ENCODE measurements at places on chromosomes 6 and 20.

GRCh38 chr6:36266913-36267644 is 2.8 kb upstream of the PNPLA1 start:
- no peak for DNase-seq

DNA sequence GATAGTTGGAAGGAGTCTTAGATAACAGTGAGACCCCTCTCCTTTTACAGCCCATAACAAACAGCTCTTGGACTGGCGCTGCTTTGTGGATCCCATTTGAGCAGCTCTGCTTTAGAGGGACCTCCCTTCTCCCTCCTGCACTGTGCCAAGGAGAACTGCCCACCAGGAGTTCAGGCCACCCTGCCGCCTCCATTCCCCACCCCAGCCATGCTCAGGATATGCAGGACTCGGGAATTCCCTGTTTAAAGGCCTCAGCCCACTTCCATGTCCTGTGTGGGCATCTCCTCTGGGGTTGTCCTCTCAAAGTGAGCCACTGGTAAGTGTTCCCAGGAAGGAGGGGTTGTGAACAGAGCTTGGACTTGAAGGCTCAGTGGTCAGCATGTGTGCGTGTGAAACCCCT is 312.6 kb upstream of the RNF24 start:
- DNase-seq: no peak

DNA sequence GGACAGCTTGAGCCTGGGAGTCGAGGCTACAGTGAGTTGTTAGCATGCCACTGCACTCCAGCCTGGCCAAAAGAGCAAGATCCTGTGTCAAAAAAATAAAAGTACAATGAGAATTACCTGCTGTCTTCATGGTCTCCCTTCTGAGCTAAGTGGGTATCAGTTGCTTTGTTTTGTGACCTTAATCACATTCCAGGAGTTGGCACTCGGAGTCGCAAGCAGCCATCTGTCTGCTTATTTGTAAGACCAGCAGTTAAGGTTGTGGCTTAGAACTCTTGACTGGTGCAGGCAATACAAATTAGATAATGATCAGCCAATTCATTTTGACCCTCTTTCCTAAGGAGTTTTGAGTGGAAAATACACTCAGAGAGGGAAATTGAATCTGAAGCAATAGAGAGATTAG is 114.0 kb downstream of the MYO6 start:
- DNase-seq: no peak

DNA sequence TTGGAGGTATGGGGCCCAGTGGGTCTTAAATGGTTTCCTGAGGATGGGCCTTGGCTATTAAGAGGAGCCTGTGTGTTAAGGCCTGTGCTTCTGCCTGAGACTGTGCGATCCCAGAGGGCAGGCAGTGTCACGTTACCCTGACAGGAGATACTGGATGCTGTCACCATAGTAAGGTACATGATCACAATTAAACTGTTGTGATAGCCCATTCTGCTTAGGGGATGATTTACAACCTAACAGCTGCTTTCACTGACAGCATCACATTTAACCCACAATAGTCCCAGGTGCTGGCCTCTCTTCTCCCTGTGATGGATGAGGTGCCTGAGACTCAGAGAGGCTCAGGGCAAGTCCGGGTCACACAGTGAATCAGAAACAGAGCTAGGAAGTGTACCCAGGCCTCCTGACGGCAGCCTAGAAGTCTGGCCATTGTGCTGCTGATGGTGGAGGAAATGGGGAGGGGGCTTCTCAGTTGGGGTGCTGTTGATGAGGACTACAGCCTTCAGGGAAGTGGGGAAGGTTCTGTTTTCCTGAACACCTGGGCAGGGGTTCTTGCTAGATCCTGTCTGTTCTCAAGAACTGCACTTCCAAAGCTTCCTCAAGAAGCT is 97.3 kb downstream of the MDGA1 start:
- DNase-seq: no peak

- DNase-seq: no peak
Measured at GRCh38 chr6:14384175-14384949, 266.8 kb downstream of the CD83 start.

- no peak for DNase-seq
Measured at GRCh38 chr6:48037946-48038345, 73.1 kb downstream of the PTCHD4 start.
